Stimulated activated CD8-positive, alpha-beta memory T cell treated with anti-CD3 and anti-CD28 coated beads, Interleukin-2, amount 100 ng/mL, for 1 hour (primary cell): ENCODE measurements at places on chromosomes 12 and 14.

DNA sequence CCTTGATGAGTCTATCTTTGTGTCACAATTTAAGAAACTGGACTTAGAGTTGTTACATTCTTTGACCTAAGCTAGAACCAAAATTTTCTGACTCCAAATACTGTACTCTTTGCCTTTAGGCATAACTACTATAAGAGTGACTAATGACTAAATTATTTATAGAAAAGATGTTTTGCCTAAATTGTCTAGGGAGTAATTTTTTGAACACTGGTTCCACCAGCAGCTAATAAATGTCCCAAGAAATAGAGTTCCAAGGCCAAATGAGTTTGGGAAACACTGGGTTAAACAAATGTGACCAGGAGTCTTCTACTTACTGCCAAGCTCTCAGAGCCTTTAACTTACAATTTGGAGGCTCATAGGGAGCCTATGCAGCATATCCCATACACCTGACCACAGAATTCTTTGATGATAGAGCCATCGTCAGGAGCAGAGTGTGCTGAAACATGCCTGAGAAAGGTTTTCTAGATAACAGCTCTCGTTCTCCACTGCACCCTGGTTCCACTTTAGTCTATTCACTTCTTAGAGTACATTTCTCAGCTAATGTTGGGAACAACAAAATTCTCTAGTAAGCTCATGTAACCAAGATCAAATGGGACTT lies 215.9 kb upstream of the HMGA2 start:
- no peak for DNase-seq

DNA sequence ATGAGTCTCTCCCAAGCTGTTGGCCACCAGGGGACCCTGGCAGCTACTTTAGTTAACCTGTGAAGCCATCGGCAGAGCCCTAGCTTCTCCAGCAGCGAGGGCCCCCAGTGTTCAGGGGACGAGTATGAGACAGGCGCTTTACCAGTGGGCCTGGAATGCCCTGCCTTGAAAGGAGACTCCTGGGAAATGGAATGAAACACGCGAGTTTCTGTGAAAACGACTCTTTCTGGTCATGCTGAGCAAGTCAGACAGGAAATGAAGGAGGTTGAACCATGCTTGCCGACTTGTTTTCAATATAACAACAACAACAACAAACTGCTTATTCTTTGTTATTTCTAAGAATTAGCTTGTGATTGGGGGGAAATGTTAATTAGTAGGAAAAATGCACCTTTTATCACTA lies 42.9 kb downstream of the SFSWAP start:
- no peak for DNase-seq

- no peak for DNase-seq
Observed at GRCh38 chr12:29104516-29104915, 44.6 kb upstream of the FAR2 start.

DNA sequence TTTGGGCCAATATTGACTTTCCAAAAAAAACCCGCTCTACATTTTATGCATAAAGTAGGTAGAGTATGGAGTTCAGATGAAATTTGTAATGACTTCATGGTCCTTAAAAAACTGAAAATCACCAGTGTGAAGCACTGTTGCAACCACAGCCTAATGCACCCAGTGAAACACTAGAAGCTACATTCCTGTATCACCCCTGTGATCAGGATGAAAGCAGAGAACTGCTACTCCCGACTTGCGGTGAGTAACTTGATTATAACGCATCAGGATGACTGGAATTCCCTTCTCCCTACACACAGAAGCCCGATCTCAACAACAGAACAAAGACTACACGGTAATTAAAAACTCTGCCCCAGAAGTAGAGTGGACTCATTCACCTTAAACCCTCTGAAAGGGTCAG lies 33.8 kb downstream of the SPTB start:
- DNase-seq, result no peak

DNA sequence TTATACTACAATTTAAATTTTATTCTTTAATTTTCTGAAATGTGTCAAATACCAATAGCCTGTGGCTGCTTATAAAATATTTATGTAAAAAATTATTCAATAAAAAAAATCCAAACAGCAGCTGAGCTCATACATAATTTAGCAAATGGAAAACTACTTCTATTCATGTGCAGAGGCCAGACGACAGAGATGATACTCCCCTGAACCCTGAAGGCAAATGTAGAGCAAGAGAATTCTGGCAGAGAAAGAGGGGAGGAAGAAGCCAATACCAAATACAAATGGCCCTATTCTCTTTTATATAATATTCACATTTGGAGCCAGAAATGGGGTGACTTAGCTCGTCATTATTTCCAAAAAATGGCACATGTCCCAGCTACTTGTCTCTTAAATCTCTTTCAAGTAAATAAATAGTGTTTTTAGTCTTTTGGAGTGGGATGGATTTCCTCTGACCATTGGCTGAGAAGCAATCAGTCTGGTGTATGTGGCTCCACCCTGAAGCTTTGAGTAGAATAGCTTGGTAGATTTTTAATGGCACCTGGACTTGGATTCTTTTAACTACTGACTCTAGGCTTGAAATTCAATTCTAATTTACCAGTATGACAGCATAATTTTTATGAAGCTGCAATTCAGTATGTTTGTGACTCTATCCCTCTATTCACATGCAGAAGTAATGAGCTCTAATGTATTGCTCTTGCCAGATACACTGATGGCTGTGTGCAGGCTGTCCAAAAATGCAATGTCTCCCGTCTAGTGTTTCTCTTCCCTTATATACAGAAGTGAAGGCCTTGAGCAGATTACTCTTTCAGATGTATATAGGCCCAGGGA lies 113.4 kb upstream of the SCAF11 start:
- no peak for DNase-seq

DNA sequence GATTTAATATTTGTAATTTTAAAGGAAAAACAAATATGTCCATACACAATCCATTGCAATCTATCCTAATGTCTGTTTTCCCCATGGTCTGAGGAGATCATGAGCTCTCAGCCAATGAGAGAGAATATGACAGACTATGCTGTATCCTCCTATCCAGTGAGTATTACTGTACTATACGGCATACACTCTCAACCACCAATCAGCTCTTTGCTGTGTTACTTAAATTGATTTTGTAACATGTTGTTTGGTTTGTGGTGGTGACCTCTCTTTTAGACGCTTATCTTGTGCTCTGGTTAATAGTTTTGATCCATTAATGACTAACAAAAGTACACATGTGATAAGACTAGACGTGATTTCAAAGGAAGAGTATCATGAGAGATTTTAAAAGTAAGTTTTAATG lies 231.5 kb upstream of the FOXN3 start:
- no peak for DNase-seq

DNA sequence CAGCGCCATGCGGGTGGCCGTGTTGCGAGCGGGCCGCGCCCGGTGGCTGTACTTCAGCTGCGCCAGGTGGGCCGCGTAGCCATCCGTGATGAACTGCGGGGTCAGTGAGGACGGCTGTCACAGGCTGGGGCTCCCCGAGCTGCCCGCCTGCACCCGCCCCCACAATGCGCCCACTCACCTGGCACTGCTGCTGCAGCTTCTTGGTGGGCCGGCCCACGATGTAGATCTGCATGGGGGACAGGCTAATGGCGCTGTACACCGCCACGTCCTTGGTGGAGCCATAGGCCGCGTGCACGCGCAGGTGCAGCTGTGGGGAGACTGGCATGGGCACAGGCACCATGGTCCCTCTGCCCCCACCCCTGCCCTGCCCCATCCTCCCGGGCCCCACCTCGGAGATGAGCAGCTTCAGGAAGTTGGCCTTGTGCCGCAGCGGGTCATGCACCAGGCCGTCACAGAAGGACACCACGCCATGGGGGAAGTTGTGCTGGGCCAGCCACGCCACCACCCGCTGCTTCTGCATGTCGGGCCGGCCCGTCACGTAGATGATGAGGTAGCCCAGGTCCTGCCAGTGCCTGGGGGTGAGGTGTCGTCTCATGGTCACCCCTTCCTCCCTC lies 5.9 kb downstream of the ARL6IP4 start:
- no peak for DNase-seq

GRCh38 chr12:117816-118345 lies 51.3 kb downstream of the IQSEC3 start:
- DNase-seq, result no peak

DNA sequence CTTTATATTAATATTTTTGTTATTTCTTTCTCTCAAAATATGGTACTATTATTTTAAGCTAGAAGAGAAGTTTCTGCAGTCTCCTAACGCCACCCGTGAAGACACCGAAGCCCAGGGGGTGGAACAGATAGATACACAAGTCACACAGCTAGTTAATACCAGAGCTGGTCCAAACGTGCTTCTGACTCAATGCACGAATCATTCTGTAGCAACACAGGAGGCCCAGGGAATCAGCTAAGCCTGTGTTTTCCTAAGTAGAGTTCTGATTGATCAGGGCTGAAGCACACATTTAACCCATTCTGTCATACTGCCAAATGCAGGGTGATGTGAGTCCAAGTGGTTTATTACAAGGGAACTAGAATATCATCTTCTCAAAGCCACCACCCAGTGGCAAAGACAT lies 116.9 kb upstream of the PWP1 start:
- no peak for DNase-seq

DNA sequence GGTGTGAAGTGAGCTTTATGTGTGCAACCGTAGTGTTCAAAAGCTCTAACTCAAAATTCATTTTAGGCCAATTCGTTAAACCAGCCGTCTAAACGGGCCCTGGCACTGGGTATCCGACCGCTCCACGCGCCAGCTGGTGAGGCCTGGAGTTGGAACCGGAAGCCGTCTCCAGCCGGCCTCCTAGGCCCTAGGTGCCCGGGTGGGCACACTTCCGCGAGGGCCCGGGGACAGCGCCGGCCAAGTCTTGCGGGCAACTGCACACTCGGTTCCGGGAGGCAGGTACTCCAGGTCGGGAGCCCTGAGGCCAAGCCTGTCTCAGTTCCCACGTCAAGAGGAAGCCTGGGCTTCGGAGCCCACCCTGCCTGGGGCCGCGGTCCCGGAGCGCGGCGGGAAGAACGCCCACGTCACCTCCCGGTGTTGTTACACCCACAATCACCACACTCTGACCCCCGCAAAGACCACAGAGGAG lies 16.2 kb downstream of the OTX2 start:
- DNase-seq, result no peak

GRCh38 chr12:80443974-80444666 lies at the start of gene PTPRQ:
PTPRQ (plus strand) TSS chr12:80444235; CDS start chr12:80444346, 111 bp downstream.
- DNase-seq, result no peak

DNA sequence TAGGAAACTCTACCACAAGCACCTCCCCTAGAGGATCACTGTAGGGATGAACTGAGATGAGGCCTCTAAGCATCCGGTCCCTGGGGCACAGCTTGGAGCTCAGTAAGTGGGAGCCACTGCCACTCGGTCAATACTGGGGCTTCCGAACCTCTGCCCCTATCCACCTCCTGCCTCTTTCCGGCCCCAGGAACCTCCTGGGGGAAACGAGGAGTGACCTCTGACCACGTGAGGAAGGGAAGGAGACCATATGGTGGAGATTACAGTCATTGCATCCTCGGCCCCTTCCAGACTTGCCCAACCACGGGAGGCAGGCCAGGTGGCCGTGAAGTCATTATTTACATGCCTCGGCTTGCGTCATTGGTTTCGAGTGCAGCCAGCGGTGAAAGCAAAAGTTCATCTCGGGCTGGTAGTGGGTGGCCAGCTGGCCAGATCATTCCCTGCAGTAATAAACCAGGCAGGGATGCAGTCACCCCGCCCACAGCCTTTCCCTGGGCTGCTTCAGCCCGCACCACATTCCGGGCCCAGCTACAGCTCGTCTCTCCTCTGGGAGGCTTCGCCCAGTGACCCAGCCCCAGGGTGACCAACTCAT lies 65.4 kb downstream of the C14orf132 start:
- no peak for DNase-seq

DNA sequence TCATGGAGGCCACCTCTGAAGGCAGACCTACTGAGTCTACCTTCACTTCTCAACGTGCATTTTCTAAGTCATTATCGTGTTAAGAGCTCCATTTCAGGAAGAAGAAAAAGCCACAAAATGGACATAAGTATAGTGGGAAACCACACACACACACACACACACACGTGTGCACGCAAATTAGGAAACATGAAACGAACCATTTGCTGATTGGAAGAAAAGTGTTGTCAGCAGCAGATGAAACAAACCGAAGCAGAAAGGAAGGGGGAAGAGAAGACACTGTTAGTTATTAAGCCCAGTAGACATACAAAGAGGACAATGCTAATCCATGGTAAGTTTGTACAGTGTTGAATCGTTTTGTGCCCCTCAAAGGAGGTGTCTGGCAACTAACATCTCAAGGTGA lies 9.9 kb upstream of the VPS33A start:
- DNase-seq, result no peak

- no peak for DNase-seq
Observed at GRCh38 chr12:64010069-64010686, 165.7 kb downstream of the SRGAP1 start.

DNA sequence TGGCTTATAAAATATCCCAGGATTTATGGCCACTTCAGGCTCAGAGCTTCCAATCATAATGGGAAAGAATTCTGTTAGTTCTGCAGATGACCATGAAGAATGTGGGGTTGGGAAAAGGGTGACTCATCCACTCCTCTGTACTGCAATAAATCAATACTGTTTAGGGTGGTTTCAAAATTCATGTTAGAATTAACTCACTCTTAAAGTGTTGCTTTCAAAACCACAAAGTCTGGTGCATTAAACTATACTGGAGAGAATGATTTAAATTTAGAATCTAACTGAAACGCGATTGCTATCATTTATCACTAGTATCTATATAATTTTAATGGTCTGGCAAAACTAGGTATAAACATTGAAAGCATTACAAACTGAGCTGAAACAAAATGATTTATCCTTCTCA lies 798 bp downstream of the CCDC198 start:
- no peak for DNase-seq

DNA sequence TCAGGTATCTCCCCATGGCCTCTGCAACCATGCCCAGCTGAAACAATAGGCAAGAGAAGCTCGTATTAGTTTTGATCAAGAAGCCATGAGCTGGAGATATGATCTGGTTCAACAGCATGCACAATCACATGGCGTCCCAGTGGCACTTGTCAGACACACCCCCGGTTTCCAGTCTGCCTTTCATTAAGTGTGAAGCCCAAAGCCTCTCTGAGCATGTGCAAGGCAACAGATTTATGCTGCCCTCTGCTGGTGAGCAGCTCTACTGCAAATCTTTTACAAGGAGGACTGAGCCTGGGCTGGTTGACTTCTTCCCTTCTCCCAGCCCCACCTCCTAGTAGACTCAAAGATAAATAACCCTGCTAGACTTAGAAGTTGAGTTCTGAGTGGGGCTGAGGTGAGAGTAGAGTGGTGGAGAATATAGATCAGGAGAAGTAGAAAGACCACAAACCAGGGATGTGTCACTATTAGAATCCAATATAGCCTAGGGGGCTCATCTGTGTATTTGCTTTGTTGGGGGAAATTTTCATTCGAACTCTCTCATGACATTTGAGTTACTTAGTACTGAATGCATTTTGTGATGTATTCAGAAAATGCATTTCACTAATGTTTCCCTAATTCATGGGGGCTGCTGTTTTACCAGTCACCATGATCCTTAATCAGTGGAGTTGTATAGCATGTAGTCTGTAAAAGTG lies 53.7 kb upstream of the MBIP start:
- DNase-seq, result peak; percentile 44

DNA sequence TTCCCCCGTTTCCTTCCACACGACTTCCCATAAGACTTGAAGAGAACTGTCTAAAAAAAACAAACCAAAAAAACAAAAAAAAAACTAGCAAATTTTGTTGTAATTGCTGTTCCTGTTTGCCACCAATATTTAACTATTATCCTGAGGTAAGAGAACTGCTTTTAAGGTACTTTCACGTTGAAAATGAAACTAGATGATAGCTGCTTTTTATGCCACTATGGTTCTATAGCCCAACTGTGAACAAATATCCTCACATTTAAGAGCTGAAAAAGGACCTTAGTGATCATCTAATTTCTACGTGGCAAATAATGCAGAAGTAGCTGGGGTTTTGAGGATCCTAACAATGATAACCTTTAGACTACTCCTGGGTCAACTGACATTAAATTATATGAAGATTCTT lies 98.6 kb downstream of the TAOK3 start:
- DNase-seq, result no peak
